HEK293T (cell line): ENCODE measurements at places on chromosomes 12 and 14.

DNA sequence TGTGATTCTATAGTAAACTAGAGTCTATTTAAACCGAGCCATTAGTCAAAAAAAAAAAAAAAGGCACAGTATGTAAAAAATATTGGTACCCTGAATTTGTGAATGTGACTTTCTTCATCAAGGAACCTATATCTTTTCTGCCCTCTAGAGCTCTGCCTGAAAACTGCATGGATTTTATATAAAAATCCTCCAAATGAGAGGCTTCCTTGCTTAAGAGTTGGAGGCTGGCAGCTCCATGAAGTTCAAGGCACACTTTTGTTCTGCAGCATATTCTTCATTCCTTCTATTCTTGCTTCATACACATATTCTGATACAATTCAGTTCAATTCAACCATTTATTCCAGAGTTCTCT is 23.1 kb upstream of the NKX2-8 start:
- no peak for DNase-seq

DNA sequence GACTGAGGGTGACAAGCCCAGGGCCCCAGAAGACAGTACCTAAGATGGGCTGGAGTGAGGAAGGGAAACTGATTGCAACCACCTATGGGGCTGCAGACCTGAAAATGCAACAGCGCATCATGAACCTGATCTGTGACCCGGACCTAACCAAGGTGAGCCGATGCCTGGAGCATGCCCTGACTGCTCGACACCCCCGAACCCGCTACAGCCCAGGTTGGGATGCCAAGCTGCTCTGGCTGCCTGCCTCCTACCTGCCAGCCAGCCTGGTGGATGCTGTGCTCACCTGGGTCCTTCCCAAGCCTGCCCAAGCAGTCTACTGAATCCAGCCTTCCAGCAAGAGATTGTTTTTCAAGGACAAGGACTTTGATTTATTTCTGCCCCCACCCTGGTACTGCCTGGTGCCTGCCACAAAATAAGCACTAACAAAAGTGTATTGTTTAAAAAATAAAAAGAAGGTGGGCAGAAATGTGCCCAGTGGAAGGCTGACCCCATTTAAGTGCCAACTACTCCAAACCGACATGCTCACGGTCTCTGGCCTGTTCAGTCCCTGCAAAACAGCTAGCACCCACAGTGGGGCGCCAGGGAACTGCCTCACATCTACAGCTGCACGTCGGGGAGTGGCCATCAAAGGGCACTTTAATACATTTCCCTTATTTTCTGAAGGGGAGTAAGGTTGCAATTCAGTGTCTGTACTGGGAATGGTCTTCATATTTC is 4.2 kb downstream of the RDH5 start:
- DNase-seq: peak; percentile 65

DNA sequence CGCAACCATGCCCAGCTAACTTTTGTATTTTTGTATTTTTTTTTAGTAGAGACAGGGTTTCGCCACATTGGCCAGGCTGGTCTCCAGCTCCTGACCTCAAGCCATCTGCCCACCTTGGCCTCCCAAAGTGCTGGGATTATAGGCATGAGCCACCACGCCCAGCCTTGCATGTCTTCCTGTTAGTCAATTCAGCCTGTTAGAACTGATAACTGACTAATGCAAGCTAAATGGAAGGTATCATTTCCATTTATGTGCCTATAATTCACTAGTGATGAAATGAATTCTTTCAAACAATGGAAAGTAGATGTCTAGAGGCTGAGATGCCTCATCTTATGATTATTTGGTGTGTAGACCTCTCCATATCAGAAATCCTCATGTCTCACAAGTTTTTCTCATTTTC is 37.3 kb upstream of the DIP2B start:
- no peak for DNase-seq

- DNase-seq: no peak
These were observed 106.7 kb downstream of the TMEM30B start for GRCh38 chr14:61174441-61174891.

- no peak for DNase-seq
These were observed 132.7 kb downstream of the NRXN3 start for GRCh38 chr14:78302841-78303240.

DNA sequence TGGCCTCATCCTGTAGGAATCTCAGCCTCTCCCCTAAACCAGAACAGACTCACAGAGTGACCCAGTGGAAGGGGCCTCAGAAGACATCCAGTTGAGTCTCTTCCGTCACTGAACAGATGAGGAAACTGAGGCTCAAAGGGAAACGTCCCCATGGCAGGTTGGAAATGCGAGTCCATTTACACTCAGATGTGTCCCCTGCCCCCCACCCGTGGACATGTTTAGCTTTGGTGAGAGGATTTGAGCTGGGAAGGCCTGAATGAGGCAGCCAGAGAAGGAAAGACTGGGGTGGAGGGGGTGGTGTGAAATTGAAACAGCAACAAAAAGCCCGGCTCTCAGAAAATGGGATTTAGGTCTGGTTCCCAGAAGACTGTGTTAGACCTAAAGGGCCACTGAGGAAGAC is 1.7 kb downstream of the FAIM2 start:
- no peak for DNase-seq

- no peak for DNase-seq
These were observed 98.3 kb downstream of the PTGER2 start for GRCh38 chr14:52412426-52412825.

GRCh38 chr14:96811265-96811664 is 14.1 kb downstream of the VRK1 start:
- DNase-seq: no peak

GRCh38 chr12:50732591-50732990 is 31.3 kb upstream of the ATF1 start:
- no peak for DNase-seq

DNA sequence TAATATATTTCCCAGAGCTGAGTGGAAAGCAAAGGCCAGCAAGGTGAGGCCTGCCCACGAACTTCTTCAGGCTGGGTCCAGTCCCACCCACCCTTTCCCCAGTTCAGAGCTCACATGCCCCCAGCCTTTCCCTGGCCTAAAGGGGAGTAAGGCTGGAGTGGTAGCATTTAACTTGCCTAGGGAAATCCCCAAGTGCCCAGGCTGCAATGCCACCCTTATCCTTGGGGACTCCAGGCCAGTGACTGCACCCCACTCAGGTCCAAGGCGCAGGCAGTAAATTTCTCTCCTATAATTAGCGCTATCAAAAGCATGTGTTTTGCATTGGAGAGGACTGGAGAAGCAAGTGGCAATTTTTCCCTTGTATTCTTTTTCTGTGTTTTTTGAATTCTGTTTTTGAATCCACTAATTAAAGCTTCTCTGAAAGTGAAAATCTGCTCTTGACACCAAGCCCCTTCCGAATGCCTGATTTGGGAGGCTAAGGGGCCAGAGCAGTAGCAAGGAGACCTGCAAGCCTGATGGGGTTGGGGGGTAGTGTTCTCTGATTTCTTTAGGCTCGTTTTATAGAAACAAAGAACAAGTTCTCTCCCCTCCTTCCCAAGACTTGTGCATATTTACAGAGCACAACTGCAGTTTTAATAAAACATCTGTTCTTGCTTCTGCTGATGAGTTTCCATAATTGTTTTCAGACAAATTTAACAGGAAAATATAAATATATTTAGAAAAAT is 3.5 kb upstream of the HOXC6 start:
- DNase-seq: no peak

GRCh38 chr12:76244300-76244699 is 103.9 kb downstream of the BBS10 start:
- DNase-seq: no peak

- DNase-seq: no peak
These were observed 30.5 kb upstream of the AP4S1 start for GRCh38 chr14:30994681-30995620.

DNA sequence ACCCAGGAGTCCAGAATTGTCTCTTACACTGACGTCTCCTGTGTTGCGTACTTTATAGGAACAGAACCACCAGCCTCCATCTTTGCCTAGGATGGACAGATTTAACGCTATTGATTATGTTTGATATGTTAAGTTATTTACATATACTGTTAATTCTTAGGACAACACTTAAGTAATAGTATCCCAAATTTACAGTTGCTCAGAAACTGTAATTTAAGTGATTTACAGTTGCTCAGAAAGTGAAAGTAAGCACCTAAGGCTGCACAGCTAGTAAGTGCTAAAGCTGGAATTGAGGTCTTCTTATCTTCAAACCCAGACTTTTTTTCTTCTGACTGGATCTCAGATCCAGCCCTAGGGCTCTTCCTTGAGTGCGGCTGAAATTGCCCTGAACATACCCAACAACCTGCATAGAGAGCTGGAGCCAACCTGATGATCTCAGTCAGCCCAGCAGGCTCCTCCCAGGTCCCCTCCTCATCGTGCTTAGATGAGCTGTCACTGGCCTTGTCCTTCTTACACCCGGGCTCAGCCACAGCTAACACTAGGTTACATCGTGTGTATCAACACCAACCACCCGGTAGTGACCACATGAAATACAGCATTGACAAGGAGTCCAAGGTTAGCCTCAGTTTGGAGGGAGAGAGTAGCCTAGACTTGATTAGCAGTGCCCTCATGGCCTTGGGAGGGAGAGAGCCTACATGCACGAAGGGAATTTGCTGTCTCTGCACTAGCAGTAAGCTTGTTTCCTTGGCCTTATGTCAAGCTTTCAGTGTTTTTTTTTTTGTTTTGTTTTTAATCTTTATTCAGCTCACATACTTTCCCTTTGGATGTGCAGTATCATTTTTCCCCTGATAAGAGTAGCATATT is 111.1 kb upstream of the ARHGAP5 start:
- no peak for DNase-seq

- DNase-seq: no peak
These were observed 50.7 kb downstream of the BICDL1 start for GRCh38 chr12:120039711-120040110.

GRCh38 chr12:12447236-12447635 is 90.4 kb downstream of the BORCS5 start:
- DNase-seq: no peak

- DNase-seq: no peak
These were observed 5.9 kb upstream of the PRPH start for GRCh38 chr12:49288922-49289555.

GRCh38 chr12:124386059-124386458 is 91.2 kb downstream of the RFLNA start:
- no peak for DNase-seq

DNA sequence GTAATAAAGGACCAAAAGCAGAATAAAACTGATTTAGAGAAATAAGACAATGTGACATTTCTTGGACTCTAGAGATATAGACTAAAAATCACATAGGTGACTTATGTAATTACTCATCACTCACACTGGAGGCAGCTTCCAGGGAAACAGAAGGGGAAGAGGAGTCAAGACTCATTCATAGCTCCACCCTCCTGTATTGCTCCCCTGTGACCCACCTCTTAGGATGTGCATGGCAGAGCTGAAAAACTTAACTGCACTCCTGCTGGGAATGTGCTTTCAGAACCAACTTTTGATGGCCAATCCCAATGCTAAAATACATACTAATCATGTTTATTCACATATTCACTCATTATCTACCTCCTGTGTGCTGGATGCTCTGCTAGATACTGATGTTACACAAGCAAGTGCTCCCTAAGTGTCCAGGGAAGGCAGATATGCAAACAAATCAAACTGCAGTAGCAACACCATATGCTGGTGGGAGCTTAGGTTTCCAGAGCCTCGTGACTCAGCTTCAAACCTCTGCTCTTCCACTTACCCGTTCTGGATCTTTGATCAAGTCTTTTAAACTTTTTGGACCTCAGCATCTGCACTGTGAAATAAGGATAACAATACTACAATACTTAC is 316.1 kb downstream of the GALC start:
- DNase-seq: no peak

GRCh38 chr14:61503167-61503801 is 181.9 kb downstream of the PRKCH start:
- DNase-seq: no peak

GRCh38 chr12:1925684-1926006 is 7.2 kb upstream of the CACNA2D4 start:
- DNase-seq: no peak

DNA sequence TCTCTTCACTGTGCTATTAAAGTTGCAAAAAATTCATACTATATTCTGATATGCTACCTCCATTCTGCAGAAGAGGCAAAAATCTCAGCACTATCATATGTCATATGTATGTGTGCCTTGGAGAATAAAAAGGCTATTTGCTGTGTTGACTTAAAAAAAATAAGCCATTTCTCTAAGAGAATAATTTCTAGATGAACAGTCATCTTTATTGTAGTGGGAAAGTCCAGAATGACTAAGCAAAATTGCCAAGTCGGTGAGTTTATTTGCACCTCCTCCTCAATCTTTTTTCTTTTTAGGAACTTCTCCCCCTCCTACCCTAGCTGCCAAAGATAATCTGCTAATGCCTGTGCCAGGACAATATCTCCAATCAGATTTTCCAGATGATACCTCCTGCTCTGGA is 353.8 kb upstream of the FAR2 start:
- no peak for DNase-seq

DNA sequence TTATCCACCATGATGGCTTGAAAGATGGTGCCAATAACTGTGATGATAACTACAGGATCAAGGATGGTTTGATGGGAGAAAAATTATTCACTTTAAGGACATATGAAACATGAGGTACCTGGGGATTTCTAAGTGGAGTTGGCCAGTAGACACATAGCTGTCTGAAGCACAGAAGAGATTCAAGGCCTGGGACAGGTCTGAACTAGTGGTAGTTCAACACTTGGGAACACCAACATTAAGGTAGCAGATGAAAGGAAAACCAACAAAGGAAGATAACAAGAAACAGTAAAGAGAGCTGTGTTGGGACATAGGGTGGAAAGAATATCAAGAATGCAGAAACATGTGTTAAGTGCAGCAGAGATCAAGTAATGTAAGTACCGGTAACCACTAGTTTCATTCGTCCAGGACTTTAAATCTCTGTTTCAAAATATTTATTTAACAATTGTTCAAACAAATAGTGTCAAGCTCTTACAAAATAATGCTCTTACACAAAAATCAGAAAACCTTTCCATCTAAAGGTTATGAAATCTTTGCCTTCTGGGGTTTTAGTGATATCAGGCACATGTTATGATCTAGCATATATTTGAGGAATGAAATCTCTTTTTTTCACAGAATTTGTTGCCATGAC is 104.7 kb downstream of the ST8SIA1 start:
- DNase-seq: no peak

GRCh38 chr14:52080808-52081755 is 12.2 kb upstream of the NID2 start:
- no peak for DNase-seq

DNA sequence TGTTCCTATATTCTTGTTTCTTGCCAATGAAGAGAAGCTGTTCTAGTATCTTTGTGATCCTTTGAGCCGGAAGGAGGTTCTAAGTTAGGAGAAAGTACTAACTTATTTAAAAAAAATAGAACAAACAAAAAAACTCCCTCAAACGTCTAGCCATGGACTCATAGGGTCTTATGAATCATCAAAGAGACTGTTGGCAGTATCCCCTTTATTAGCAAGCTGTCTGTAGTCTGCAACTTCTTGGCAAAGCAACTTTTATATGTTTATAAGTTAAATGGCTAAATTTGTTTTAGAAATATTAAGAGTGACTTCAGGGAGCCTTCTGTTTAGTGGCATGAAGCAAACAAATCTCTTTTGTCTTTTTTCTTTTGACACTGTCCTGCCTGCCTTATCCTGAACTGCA is 291.9 kb downstream of the FUT8 start:
- DNase-seq: no peak
